ENCODE measurements at places on chromosomes 2 and 18.

GRCh38 chr2:167697948-167698347, 549.4 kb downstream of the STK39 start:
- no peak for DNase-seq

GRCh38 chr2:515441-516127, 161.6 kb downstream of the TMEM18 start:
- no peak for DNase-seq

DNA sequence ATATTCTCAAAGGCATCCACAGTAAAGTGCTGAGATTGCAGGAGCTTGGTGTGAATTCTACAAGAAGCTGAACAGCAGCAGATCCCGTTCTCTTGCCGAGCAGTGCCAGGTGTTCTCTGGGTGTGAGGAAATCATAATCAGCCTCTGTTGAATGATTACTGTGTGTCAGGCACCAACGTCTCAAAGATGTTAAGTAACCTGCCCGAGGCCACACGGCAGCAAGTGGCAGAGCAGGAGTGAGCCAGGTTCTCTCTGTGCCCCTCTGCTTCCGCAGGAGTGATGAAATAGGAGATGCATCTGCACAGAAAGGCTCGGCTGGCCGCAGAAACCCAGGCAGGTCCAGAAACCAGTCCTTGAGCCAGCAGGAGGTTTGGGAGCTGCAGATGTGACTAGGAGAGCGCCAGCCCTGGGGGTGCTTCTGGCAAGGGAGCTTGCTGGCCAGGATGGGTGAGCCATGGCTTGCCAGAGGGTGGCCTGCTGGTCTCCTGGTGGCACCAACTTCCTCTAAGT, 68.4 kb downstream of the COPS7B start:
- DNase-seq: no peak

GRCh38 chr2:29920631-29921559, 491 bp downstream of the ALK start:
- no peak for DNase-seq

GRCh38 chr2:33207151-33207740, 260.5 kb downstream of the LTBP1 start:
- DNase-seq: no peak

DNA sequence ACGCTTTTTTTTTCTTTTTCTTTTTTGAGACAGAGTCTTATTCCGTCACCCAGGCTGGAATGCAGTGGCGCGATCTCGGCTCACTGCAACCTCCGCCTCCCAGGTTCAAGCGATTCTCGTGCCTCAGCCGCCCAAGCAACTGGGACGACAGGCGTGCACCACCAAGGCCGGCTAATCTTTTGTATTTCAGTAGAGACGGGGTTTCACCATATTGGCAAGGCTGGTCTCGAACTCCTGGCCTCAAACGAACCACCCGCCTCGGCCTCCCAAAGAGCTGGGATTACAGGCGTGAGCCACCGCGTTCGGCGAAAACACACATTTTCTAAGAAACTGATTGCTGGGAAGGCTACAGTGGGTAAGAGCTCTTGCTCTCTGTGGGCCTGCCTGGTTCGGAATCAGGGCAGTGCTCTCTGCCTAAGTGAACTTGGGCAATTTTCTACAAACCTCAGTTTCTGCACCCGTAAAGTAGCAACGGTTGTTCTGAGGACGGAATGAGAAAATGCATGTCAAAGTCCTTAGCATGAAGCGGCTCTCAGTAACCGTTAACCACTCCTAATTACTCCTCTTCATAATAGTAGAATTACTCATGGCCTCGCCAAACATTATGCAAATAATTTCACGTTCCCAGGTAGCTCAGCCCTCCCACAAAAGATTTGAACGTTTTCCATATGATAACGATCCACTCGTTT, 1.0 kb upstream of the PMAIP1 start:
- DNase-seq: no peak

DNA sequence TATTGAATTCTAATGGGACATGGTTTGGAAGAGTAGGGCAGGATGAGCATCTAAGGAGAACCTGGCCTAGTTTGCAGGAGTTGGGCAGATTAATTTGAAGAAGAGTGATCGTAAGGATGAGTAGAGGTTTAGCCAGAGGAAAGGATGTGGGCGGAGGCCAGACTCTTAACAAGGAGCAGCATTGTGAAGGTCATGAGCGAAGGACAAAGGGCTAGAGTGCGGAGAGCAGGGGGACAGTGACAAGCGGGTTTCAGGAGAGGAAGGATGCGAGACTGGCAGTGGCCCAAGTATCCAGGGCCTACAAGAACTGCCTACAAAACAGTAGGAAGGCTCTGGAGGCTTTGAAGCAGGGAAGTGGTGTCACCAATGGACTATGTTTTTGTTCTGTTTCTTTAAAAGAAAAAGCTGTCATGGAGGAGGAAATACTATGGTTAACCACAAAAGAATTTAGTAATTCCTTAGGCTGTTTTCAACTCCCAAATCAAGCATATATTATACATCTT, 20.1 kb downstream of the SLC66A3 start:
- no peak for DNase-seq

- no peak for DNase-seq
Observed at GRCh38 chr2:64166212-64166611, 22.0 kb upstream of the PELI1 start.

- no peak for DNase-seq
Observed at GRCh38 chr2:202169131-202169530, 69.3 kb downstream of the SUMO1 start.

- DNase-seq: no peak
Observed at GRCh38 chr2:223057569-223057968, 5.6 kb downstream of the KCNE4 start.

GRCh38 chr2:222915092-222915957, 54.5 kb downstream of the ACSL3 start:
- no peak for DNase-seq

DNA sequence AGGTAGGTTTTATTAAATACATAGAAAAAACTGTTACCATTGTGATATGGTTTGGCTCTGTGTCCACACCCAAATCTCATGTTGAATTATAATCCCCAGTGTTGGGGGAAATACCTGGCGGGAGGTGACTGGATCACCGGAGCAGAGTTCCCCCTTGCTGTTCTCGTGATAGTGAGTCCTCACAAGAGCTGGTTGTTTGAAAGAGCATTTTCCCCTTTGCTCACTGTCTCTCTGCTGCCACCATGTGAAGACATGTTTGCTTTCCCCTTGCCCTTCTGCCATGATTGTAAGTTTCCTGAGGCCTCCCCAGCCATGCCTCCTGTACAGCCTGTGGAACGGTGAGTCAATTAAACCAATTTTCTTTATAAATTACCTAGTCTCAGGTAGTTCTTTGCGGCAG, 352.7 kb upstream of the SLC39A10 start:
- no peak for DNase-seq

GRCh38 chr2:9201185-9201891, 5.3 kb upstream of the ASAP2 start:
- DNase-seq: no peak

DNA sequence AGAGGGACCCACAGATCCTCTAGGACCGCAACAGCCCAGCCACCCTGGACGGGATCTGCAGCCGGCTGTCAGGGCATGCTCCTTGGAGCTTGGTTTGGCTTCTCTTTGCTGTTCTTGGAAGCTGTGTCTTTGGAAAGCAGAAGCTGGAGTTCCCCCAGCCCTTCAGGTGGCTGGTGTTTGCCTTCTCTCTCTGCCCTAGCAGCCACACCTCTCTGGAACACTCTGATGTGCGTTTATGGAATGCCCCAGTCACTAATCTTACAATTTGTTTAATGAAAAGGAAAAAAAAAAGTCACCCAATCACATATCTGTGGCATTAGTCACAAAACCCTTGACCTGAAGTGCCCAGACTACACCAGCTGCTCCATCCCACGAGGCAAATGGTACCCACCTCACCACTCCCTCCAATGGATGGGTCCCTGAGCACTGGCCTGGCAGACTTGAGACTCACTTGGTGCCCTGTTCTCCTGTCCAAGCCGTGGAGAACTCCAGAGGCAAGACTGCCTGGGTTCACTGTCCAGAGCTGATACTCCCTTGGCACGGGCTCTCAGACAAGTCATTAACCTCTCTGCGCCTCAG, 70.2 kb upstream of the DAPL1 start:
- DNase-seq: no peak

- DNase-seq: no peak
Observed at GRCh38 chr2:220891405-220891804, 680.7 kb downstream of the EPHA4 start.

- no peak for DNase-seq
Observed at GRCh38 chr2:20229322-20230113, 4.6 kb upstream of the SDC1 start.

DNA sequence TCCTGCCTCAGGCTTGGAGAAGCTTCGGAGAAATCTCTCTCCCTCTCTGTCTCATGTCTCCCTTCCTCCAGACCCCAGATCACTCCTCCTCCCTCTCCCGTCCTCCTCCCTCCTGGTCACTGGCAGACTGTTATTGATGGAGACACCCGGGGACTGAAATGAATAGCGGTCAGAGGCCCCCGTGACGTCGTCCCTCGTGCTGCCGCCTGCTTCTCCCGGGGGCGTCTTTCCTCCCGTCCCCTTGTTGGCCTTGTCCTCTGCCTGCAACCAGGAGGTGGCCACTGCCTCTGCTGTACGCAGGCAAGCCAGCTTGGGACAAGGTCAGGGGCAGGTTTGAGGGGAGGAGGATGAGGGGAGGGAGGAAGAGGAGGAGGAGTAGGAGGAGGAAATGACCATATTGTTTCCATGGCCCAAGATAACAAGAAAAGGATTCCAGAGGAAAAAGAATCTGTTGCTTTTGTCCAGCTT, 78.2 kb downstream of the CELF4 start:
- DNase-seq: no peak

DNA sequence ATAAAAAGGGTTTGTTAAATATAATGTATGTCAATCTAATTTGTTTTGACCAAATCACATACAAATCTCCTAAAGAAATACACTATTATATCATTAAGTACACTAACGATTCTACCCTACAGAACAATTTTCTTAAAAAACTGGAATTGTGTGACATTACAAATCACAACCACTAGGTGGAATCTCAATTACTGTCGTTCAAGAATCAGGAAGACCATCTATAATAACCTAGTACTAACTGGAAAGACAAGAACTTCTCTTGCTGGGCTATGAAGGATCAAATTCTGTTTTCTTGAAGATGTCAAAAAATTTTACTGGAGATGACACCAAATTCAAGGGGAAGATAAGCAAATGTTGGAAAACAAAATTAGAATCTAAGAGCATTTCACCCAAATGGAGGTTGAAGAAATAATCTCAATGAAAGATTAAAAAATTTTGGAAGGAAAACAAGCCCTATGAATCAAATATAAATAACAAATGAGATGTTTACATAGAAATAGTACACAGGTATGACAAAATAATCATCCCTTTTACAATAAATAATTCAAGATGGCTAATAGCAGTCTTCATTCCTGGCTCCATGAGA, 110.9 kb downstream of the STK39 start:
- no peak for DNase-seq

DNA sequence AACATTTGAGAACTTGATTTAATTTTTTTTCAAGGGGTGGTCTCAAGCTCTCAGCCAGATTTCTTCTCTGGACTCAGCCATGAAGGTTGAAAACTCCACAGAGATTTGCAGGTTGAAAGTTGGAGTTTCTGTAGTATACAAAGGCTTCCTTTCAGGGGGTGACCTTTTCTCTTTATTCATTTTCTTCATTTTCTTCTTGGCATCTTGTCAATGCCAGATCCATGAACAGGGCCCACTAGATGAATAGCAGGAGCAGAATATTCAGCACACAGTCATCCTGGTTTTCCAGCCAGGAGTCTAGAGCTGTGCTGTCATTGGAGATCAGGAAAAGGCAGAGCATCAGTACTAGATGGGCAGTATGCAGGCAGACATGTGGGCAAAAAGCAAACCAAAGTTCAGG, 62.0 kb downstream of the INSIG2 start:
- no peak for DNase-seq

DNA sequence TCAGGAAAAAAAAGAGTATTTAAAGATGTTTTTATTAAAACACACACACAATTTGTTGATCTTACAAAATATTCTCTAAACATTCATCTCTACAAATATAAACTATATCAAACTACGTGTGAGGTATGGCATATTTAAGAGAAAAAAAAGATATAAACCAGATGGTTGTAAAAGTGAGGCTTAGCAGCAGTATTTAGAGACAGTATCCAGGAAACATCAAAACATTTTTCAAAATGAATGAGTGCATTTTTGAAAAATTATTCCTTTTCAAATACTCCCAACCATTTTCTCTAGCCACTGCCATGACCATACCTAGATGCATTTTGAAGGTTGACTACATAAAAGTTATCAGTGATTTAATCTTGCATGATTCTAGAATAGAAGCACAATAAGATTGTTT, 38.2 kb upstream of the RAB27B start:
- no peak for DNase-seq

- DNase-seq: no peak
Observed at GRCh38 chr2:169362118-169362893, at the start of gene LRP2. TSS of gene LRP2 (minus strand) at chr2:169362534. CDS start at chr2:169362399, 135 bp downstream.

GRCh38 chr2:239259173-239259572, 141.6 kb downstream of the HDAC4 start:
- no peak for DNase-seq

GRCh38 chr2:119723186-119723585, 36.5 kb upstream of the PTPN4 start:
- no peak for DNase-seq

DNA sequence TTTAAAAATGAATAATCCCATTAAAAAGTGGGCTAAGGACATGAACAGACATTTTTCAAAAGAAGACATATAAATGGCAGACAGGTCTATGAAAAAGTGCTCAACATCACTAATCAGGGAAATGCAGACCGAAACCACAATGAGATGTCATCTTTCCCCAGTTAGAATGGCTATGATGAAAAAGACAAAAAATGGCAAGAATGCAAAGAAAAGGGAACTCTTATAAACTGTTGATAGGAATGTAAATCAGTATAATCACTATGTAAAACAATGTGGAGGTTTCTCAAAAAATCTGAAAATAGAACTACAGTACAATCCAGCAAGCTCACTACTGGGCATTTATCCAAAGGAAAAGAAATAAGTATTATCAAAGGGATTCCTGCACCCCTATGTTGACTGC, 169.2 kb downstream of the METTL4 start:
- no peak for DNase-seq
